ENCODE measurements at places on chromosomes 5 and 9.

DNA sequence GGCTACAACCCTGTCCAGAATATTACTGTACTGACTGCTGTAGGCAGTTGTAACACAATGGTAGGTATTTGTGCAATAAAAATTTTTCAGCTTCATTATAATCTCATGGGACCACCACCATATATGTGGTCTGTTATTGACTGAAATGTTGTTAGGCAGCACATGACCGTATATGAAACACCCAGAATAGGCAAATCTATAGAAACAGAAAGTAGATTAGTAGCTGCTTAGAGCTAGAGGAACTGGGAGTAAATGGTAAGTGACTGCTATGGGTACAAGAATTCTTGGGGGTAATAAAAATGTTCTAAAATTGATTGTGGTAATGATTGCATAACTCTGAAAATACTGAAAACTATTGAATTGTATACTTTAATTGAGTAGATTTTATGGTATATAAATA is 185.7 kb downstream of the ESM1 start:
- DNase-seq = no peak

DNA sequence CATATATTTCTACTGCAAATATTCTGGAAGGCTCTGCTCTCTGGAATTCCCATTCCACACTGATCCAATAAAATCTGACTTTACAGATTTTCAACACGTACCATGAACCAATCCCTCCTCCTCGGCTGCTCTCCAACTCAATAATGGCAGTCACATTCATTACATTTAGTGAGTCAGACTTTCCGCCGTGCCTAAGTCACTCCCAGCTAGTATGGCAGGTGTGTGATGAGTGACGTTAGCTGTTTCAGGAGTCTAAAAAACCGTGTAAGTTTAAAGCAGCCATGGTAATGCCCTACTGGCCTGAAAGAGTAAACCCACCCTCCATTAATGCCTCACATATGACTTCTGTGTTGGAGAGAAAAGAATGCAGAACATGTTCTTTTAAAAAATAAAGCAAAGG is 3.3 kb downstream of the FBN2 start:
- DNase-seq = no peak

DNA sequence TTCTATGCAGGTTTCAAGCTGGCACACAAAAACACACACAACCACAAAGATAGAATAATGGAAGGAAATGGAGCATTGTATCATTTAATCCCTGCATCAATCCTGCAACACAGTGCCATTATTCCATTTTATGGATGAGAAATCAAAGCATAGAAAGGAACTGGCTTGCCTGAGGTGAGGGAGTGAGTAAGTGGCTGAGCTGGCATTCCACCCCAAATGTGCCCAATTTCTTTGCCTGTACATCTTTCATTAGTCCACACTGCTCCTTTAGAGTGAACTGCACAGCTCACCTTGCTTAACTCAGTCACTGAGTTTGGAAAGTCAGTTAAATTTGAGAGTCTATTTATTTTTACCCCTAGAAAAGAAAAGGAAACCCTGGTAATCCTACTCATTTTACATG is 28.9 kb downstream of the ZNF366 start:
- no peak for DNase-seq

DNA sequence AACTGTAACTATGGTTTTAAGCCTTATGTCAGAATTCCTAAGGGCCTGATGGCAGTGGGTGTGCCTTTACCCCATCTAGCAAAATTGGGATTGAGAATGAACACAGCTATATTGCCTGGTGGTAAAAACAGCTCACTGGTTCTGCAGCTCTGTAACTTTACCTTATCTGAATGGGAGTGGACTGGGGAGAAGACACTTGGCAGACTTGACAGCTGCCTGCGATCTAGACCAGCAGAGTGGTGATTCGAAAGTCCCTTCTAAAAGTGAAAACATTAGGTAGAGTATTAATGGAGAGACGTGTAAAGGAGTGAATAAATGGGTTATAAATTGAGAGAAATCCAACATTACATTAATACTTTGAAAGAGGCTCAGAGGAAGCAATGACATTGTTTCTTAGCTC is 289.1 kb upstream of the EDIL3 start:
- DNase-seq = no peak

DNA sequence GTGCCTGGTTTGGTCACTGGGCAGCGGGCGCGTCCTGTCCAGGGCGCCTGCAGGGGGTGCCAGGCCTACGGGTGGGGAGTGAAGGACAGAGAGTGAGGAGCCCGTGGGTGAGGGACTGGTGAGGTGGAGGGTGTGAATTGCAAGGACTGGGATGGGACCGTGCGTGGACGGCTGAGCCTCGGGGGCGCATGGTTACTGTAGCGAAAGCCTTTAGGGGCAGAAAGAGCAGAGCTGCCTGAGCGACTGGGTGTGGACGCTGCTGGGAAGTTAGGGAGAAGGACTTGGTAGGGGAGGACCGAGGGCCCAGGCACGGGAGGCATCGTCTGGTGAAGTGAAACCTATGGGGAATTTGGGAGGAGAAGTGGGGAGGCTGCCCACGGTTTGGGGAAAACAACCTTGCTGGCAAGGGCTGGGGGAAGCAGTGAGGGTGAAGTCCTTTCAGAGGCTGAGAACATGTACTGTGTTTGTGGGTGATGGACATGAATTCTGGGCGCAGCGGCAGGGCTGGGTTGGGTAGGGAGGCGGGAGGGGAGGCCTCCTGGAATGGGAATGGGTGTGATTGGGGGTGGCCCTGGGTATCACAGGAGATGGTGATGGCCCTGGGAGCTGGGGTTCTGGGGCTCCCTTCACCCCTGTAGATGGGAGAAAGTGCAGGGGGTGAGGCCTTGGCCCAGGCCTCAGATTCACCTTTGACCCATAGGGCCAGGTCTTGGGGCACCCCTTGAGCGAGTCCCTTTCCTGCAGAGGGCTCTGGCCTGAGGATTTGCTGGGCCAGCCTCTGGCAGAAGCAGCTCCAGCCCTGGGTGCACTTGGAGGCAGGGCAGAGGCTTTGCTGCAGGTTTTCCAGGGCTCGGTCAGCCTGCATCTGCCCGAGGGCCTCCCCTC is 1.7 kb upstream of the TOR4A start:
- DNase-seq = no peak
